ENCODE measurements at places on chromosomes 16 and 17.

- DNase-seq: peak; percentile 15
Observed at GRCh38 chr16:76899767-76900166, 291.2 kb upstream of the MON1B start.

- no peak for DNase-seq
Observed at GRCh38 chr17:76176701-76177574, 35.9 kb upstream of the FOXJ1 start.

DNA sequence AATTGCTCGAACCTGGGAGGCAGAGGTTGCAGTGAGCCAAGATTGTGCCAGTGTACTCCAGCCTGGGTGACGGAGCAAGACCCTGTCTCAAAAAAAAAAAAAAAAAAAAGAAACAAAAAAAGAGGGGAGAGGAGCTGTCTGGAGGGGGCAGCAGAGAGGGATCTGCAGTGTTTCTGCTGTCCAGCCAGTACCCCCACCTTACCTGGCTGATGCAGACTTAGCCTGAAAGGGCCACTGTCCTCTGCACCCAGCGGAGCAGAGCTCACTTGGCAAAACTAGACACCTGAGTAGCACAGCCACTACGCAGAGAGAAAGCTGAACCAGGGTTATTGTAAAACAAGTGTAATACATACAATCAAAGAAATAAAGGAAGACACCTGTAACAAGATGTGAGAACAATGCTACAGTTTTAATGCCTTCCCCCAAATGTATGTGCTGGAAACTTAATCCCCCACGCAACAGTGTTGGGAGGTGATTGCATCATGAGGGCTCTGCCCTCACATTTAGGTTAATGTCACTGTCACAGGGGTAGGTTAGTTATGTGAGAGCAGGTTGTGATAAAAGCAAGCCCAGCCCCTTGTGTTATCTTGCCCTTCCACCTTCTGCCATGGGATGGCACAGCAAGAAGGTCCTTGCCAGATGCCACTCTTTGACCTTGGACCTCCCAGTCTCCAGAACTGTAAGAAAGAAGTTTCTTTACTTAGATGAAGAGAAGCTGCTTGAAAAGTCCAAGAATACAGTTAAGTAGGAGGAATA is 211.2 kb downstream of the RPTOR start:
- DNase-seq: no peak

DNA sequence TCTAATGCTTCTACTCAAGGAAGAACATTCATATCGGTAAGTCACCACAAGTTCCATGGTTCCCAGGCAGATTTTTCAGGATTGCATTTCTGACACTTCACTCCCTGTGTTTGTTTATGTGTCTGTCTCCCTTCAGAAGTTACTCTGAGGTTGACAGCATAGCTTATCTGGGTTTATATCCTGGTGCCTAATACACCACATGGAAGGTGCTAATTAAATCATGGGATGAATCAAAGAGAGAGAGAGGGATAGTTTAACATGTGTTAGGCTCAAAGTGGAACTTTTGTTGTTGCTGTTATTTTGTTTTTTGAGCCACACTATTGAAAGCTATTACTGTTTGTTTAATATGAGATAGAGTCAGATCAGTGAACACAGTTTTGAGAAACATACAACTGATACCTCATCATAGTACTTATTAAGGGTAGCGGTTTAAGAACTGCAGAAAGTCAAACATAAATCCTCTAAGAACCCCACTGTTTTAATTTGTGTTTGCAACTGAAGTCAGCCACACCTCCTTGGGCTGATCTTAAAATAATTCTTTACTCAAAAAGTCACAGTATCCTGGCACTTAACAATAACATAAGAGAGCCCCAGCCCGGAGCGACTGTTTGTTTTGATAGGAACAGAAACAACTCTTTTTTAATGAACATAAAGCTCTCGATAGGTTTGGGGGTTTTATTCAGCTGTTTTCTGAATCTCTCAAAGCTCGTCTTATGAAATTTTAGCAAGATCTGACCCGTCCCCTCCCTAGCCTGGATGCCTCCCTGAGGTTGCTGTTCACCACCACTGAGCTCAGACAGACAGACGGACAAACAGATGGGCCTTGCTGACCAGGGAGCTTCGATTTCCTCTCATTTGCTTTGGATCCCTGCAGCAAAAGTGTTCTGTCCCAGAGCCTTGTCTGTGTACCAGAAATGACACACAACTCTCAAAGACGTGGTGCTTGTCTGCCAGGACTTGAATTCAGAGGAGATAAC is 98.3 kb upstream of the MYOCD start:
- DNase-seq: no peak

- DNase-seq: no peak
Observed at GRCh38 chr16:47753659-47754058, 292.5 kb downstream of the PHKB start.

GRCh38 chr16:49932946-49933345 is 77.0 kb upstream of the ZNF423 start:
- peak; percentile 58 for DNase-seq

DNA sequence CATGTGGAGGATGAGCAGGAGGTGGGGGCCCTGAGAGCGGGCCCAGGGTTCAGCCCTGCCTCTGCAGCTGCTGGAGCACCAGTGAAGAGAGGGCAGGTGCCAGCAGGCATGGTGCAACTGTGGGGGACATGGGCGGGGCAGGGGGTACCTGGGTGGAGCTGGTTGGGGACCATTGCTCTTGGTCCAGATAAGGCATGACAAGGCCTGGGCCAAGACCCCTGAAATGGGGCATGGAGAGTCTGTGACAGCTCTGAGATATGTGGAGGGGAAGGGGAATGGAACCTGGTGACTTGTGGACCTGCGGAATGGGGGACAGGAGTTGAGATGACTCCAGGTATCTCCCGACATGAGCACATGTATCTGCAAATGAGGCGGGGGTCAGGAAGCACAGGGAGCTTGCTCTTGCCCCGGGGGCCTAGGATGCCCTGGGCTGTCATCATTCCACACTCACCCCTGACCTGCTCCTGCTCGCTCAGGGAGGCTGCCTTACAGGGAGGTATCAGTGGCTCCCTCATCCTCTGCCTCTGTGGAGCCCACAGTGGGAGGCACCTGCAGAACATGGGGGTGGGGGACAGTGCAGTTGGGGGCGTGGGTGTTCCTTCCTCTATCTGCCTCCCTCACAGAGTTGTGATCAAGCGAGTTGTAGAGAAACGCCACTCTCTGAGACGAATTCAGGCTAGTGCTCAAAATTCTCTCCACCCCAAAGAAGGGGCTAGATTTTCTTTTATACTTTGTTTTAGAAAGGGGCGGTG is 40.2 kb downstream of the TMEM235 start:
- DNase-seq: no peak

DNA sequence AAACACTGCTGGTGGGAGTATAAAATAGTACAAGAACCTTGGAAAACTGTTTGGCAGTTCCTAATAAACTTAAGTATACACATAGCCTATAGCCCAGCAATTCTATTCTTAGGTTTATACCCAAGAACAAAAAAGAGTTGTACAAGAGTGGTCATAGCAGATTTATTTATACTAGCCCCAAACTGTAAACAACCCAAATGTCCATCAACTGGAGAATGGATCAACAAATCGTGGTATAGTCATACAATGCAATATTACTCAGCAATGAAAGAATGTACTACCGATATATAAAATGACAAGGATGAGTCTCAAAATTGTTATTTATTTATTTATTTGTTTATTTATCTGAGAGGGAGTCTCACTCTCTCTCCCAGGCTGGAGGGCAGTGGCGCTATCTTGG is 23.1 kb downstream of the GNGT2 start:
- DNase-seq: no peak

DNA sequence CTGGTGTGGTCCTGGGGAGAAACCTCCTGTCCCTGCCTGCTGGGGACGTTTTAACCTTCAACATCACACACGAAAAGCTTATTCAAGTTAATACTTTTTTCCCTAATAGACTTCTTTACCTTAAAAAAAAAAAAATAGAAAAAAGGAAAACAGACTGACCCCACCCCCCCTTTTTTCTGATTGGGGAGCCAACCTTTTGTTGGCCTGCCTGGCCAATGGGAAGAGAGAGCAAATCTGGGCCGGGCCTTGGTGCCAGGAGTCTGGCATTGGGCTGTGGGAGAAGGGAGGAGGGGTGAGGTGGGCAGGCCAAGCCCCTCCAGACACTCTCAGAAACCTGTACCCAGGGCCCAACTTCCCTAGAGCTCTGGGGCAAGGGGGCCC is 3.0 kb downstream of the CBX8 start:
- no peak for DNase-seq

- DNase-seq: no peak
Observed at GRCh38 chr17:60902399-60902798, 224.7 kb downstream of the BCAS3 start.

- DNase-seq: no peak
Observed at GRCh38 chr17:3724378-3725077, 825 bp downstream of the HASPIN start.

DNA sequence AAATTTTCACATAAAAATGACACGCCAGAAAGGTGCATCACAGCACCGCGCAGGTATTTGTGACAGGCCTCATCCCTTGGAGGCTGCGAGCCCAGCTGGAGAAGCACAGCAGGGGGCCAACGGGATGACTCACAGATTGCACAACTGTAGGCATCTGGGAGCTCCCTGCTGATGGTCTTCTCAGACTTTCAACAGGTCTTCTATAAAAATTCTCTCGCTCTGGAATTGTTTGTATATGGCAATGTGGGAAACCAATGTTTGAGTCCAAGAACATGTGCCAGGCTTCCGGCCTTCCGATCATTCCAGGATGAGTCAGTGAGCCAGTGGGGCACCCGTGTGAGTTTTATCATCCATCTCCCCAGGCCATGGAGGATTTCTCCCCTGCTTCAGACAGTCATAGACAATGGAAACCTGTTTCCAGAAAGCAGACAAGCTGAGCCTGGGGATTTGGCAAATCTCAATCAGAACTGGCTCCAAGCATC is 24.1 kb upstream of the ADORA2B start:
- no peak for DNase-seq

DNA sequence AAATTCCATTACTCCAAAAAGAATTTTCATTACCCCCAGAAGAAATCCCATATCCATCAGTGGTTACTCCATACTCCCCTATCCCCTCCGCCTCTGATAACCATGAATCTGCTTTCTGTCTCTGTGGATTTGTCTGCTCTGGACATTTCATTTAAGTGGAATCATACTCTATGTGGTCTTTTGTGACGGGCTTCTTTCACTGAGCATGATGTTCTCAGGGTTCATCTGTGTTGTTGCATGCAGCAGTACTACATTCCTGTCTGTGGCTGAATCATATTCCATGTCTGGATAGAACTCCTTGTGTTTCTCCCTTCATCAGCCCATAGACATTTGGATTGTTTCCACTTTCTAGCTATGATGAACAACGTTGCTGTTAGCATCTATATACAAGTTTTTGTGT is 59.5 kb upstream of the IRX3 start:
- no peak for DNase-seq

DNA sequence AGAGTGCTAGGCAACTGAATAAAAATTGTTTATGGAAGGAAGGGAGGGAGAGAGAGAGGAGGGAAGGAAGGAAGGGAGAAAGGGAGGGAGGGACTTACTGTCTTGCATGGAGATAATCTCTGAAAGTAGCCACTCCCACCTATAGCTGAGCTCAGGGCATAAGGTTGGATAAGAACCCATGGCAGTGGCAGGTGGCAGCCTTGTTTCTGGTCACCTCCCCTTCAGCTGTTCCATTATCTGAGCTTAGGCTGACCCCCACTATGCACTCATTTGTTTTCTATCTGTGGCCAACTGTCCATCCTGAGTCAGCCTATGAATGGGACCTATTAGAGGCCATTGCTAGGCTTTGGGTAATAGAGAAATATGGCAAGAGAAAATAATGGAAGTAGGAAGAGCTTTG is 25.3 kb upstream of the MTMR4 start:
- DNase-seq: no peak

DNA sequence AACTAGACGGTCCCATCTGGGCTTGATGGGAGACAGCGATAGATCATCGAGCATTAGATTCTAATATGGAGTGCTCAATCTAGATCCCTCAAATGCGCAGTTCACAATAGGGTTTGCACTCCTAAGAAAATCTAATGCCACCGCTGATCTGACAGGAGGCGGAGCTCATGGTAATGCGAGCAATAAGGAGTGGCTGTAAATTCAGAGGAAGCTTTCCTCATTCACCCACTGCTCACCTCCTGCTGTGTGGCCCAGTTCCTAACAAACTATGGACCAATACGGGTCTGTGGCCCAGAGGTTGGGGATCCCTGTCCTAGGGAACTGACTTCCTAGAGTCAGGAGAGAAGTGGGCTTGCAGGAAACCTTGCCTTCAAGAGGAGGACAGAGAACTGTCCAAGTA is 25.2 kb upstream of the AMZ2 start:
- no peak for DNase-seq

- no peak for DNase-seq
Observed at GRCh38 chr16:86300746-86301481, 209.4 kb upstream of the FOXF1 start.

DNA sequence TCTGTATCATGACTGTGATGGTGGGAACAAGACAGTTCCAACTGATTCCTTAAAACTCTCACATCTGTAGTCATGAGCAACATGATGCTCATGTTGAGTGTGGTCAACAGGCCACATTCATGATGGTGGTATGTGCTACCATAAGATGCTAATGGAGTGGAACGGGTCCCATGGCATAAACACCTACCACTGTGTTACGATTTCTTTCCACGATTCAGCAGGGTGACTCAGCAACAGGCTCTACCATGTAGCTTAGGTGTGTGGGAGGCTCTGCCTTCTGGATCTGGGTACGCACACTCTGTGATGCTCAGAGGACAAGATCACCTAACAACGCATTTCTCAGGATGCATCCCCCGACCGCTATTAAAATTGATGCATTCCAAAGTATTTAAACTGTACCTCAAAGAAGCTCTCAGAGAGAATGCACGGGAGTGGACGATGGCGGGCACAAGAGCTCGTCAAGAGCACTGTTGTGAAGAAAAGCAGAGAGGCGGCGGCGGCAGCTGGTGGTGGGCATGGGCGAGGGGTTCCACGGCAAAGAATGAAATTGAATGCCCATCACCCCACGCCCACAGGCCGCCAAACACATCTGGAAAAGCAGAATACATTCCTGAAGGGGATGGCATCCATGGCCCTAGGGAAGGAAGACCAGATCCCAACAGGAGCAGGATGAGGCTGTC is 133.3 kb downstream of the ZNF778 start:
- no peak for DNase-seq

DNA sequence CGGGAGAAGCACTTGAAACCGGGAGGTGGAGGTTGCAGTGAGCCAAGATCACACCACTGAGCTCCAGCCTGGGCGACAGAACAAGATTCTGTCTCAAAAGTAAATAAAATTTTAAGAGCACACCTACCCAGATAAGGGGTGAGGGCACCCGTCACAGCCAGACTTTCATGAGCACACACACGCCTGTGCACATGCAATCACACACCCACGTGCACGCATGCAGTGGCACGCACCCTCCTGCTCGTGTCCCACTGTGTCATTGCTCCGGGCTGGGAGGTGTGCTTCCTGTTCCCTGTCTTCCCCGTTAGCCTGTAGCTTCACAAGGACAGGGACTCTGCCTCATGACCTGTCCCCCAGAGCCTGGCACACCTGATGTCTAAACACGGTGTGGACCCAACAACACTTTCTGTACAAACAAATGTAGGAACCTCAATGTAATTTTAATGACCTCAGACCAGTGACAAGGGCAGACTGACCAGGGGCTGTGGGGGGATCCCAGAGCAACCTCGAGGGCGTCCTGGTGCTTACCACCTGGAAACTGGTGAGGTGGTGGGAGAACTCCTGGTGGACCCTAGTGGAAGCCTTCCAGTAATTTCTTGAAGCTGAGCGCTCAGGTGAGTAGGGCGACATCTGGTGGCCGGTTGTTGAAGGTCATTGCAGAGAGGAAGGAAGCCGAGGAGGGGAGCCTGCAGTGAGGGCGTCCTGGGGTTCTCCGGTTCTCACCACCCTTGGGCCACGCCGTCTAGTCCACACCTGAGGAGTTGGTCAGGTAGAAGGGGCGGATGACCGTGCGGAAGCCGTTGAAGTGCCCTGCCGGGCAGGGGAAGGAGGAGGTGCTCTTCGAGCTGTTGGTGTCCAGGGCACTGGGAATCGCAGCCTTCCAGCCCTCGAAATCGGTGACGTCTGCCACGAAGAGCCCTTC is 8.6 kb downstream of the LGALS3BP start:
- peak; percentile 80 for DNase-seq

Measured in hindlimb muscle (tissue), 1 donor.